ENCODE measurements at places on chromosomes 3 and 15. TPM values are rescaled to one million over a fixed set of nuclear protein-coding genes. Genes with fewer than 3 reads are reported as not detected.

The C2CD4A gene
- total RNA-seq, result not detected

The CHST14 gene
- 16.4 TPM for total RNA-seq

The FILIP1L gene
- total RNA-seq, result not detected

The PLA1A gene
- total RNA-seq, result 41.4 TPM

The LXN gene
- total RNA-seq, result 273 TPM

The CFAP100 gene
- not detected for total RNA-seq

The CLDN1 gene
- 42.9 TPM for total RNA-seq

The SELENOT gene
- 176 TPM for total RNA-seq

The KLHL25 gene
- total RNA-seq, result 1.5 TPM

Measured in SK-MEL-5 (cell line).